Hypothalamus (tissue), 51 donors: ENCODE measurements at places on chromosomes 5 and 9.

DNA sequence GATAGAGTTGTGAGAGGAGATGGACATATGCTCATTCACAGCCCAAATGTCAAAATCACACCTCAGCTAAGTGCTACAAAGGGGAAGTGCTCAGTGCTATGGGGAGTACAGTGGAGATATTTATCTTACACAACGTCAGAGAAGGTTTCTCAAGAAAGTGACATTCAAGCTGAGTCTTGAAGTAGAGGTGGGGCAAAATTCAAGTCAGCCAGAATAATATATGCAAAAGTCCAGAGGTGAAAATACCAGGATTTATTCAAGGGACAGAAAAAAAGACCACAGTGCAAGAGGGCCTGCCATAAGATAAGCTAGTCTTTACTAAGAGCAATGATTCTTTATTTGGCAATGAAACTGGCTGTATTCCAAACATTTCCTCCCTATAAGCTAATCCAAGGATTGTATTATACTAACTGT is 327.8 kb upstream of the PIK3R1 start:
- DNase-seq, result no peak

DNA sequence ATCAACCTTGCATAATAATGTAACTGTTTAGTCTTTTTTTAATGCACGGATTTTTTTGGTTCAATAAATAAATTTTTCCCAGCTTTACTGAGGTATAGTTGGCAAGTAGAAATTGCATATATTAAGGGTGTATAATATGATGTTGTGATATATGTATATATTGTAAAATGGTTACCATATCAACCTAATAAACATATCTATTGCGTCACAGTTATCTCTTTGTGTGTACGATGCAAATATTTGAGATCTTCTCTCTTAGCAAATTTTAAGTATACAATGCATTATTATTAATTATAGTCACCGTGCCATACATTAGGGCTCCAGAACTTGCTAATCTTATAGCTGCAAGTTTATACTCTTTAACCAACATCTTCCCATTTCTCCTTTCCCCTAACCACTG is 57.2 kb upstream of the TMEM161B start:
- DNase-seq, result no peak

DNA sequence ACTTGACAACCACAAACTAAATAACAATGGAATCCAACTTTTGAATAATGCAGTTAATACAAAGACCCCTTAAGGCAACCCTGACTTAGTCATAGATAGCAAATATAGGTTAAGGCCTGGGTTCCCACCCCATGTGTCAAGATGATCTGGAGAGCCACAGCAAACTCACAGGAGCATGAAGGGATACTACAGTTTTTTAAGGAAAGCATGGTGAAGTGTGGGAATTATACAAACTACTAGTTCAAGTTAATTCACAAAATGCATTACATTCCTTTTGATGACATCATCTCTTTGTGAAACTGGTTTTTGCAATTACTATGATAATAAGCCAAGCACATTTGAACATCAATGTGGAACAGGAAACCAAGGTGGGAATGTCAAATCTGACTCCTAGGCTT is 50.6 kb downstream of the LHFPL2 start:
- DNase-seq, result no peak

- no peak for DNase-seq
Observed at GRCh38 chr9:76756268-76756640, 8.0 kb upstream of the PCA3 start.
